Stimulated activated CD4-positive, alpha-beta T cell treated with anti-CD3 and anti-CD28 coated beads, Interleukin-1b, Interleukin-23, amount 100 ng/mL, for 1 hour (primary cell): ENCODE measurements at places on chromosomes 7 and 10.

DNA sequence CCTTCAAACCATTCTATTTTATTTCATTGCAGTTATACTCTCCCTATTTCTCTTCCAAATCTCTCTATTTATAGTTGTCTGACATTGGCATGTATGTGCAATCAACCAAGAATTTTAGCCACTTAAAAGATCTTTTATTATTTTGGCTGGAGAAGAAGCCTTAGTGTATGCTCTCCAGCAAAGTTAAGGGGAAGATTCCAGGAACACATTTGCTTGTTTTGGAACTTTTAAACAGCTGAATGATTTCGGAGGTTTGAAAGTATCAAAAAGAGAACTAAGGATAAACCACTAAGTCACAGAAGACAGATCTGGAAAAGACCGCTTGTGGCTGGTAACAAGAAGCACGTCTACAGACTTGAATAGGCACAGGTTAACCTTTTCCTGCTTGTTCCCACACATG, 182.2 kb upstream of the FZD1 start:
- DNase-seq, result no peak

DNA sequence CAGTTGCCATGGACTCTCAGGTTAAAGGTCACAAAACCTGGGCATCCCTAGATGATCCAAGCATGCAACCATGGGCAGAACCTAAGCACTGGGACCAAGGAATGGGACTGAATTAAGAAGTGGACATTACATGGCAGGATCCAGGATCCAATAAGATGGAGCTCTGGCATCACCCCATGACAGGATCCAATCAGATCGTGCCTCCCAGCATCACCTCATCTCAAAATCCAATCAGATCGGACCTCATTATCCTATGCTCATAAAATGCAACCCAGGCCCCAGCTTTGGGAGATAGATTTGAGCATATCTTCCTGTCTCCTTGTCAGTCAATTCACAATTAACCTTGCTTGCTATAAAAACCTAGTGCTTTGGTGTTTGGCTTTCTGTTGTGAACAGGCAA, 616.1 kb downstream of the PARD3 start:
- DNase-seq, result no peak

DNA sequence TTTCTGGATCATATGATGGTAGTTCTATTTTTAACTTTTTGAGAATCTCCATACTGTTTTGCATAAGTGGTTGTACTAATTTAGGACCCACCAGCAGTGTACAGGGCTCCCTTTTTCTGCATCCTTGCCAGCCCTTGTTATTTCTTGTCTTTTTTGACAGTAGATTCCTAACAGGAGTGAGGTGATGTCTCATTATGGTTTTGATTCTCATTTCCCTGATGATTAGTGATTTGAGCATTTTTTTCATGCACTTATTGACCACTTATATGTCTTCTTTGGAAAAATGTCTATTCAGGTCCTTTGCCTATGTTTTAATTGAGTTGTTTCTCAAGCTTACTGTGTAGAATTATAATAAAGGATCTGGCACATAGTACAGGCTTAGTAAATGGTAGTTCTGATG, 238.8 kb upstream of the BMPER start:
- DNase-seq, result no peak

DNA sequence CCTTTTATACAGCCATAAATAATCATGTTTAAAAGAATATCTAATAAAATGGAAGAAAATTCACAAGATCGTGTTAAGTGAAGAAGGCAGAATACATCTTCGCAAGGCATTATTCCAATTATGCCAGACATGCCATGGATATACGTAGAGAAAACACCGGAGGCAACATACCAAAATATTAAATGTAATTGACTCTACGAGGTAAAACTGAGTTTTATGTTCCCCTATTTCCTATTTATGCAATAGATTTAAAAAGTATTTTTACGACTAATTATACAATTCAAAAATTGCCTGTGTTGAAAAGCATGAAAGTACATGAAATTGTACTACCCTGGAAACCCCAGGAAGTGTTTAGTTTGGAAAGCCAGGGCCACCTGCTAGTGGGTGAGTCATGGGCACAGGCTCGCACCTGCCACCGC, 936 bp upstream of the REPIN1 start:
- DNase-seq, result no peak

DNA sequence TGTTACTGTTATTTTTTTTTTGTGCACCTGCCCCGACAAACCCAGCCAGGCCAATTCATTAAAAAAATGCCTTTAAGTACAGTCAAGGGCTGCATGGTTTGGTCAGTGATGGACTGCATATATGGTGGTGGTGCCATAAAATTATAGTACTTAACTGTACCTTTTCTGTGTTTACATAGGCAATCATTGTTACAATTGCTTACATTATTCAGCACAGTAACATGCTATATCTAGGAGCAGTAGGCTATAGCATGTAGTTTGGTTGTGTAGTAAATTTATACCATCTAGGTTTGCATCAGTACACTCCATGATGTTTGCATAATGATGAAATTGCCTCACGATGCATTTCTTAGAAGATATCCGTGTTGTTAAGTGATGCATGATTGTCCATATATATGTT, 58.0 kb downstream of the STK31 start:
- DNase-seq, result no peak

DNA sequence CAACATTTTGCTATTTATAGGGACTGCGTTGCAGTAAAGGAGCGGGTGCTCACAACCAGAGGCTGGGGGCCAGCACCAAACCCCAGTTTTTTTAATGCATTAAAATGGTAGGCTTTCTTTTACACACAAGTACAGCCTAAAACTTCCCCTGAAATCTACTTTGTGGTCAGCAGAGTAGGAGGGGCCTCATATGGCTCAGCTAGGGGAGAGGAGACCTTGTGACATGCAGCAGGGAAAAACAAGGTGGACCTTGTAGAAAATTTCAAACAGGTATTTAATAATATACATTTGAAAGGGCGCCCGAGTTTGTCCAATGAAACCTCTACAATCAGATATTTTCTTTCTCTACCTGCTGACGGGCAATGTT, 1.4 kb downstream of the CCDC136 start:
- DNase-seq, result no peak

DNA sequence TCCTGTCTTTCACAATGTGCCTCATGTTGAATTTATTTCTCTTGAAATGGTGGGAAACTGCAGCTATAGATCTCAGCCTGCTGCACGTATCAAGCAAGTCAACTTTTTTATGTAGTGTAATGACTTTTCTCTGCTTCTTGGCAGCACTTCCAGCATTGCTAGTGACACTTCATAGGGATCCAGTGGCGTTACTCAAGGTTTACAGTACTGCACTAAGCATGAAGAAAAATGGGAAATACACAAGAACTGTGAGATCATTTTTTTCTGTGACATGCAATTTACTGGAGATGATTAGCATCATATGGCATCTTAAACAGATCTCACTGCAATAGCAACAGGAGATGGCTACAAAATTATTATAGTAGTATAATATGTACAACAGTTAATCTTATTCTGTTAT, 90.9 kb downstream of the POLR1F start:
- DNase-seq, result no peak

DNA sequence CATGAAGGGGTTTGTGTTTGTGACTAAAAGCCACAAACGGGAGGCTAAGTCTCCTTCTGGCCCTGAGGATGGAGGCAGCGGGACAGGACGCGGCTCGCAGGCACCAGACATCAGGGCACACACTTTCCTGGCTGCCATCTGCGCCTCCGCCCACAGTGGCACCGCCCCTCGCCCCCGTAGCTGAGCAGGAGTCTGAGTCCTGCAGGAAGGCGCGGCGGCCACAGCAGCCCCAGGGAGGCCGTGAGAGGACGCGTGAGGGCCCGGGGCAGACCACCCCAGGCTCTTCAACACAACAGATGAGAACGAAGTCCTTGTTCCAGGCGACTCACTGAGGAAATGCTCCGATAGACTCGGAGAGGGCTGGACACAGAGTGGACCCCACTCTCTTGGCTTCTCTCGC, 6.6 kb downstream of the ADGRA1 start:
- no peak for DNase-seq

GRCh38 chr10:49610114-49610457, at the start of gene SLC18A3:
Gene SLC18A3, plus strand, starts transcription at chr10:49610310. Its CDS starts 431 bp downstream, at chr10:49610741.
- no peak for DNase-seq

DNA sequence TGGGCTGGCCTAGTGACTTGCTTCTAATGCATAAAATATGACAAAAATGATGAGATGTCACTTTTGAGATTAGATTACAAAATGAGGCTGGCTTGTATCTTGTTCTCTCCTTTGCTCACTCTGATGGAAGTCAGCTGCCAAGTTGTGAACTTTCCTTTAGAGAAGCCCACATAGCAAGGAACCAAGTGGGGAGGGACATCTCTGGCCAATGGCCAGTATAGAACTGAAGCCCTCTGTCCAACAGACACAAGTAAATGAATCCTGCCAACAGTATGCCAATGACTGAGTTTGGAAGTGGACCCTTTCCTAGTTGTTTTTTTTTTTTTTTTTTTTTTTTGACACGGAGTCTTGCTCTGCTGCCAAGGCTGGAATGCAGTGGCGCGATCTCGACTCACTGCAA, 3.3 kb downstream of the ZC3HC1 start:
- no peak for DNase-seq

- DNase-seq, result no peak
Measured at GRCh38 chr7:139730746-139731612, 46.8 kb downstream of the HIPK2 start.

DNA sequence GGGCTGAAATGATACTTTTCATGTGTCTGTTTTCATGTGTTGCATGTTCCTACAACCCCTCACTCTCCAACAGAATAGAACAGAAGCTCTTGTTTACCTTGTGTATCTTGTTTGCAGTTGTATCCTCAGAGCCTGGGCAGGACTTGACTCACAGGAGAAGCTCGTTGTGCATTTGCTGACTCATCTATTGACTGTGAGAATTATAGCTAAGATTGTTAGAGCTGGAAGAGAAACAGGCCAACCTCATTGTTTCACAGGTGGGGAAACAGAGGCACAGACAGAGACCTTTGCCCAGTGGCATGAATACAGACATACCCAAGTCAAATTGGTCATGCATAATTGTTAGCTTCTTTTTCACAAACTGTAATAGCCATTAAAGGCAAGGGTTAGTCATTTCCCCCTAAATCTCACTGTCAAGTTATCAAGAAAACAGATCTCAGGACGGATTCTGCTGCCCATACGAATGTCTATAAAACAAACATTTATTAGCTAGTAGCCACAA, 4.6 kb upstream of the TSPAN15 start:
- DNase-seq, result no peak

- DNase-seq, result no peak
Measured at GRCh38 chr10:97768322-97769315, 3.2 kb downstream of the SFRP5 start.

DNA sequence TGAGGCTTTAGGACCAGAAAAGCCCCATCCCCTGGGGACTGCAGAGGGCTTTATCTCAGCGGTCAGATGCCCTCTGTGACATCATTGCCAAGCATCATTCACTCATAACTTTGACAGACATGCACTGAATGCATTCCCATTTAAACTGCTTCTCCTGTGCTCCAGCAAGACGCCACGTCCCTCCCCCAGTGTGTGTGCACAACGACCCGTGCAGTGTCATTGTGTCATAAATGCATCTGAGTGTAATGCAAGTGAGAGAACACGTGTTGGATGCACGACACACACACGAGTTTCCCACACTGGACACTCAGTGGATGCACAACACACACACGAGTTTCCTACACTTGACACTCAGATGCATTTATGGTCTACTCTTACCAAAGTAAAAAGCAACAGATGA, 337.9 kb downstream of the PTPRN2 start:
- DNase-seq, result no peak

GRCh38 chr7:605661-606450, 86.2 kb upstream of the PDGFA start:
- no peak for DNase-seq

- no peak for DNase-seq
Measured at GRCh38 chr7:90768301-90768700, 172.2 kb downstream of the CDK14 start.

- no peak for DNase-seq
Measured at GRCh38 chr7:34840176-34840785, 182.3 kb downstream of the NPSR1 start.

DNA sequence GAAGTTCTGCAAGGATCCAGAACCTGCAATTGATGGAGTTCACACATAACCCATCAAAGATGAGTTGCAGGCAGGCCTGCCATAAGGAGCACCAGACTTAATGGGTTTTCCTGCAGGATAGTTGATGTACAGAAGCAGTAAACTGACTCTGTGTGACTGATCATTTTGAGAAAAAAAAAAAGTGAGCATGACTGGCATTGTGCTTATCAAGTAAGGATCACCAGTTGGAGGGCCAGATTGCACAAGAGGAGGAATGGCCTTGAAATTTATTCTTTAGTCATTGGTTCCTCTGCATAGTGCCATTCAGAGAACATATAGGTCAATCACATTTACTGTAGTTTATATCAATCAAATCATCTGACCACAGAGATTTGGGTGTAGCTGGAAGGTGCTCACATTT, 3.8 kb downstream of the CYP3A43 start:
- no peak for DNase-seq

GRCh38 chr7:37336259-37336658, 112.4 kb downstream of the ELMO1 start:
- no peak for DNase-seq

DNA sequence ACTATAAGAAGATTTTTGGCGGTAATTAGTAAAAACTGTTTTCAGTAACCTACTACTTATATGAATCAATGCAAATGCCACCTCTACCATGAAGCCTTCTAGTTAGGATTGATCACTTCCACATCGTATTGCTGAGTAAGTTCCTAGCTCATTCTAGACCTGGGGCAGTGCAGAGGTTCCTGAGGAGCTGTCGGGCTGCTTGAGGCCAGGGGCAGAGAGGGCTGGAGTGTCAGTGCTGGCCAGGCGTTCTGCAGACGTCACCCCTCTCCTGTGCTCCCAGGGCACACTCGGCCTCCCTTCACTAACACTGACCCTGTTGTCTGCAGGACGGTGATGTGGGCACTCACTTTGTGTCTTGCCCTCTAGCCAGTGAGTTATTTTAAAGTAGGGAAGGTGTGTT, 275.7 kb downstream of the CELF2 start:
- no peak for DNase-seq

DNA sequence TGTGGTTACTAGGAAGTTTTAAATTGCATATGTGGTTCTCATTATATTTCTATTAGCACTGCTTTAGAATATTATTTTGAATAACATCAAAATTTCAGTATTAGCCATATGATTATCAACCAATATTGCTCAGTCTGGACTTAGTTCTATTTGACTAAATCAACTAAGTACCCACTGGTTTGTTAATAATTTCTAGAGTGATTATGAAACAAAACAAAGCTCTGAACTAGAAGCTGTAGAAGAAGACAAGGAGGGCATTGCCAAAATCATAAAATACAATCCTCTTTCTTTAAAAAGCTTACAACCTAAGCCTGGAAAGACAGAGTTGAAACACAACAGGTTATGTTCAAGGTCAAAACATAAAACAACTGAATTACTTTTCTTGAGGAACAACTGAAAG, 204.7 kb downstream of the KMT2C start:
- DNase-seq, result no peak

GRCh38 chr7:111711426-111712065, 149.3 kb upstream of the IMMP2L start:
- DNase-seq, result no peak
